ENCODE measurements at places on chromosomes 6 and 20.

DNA sequence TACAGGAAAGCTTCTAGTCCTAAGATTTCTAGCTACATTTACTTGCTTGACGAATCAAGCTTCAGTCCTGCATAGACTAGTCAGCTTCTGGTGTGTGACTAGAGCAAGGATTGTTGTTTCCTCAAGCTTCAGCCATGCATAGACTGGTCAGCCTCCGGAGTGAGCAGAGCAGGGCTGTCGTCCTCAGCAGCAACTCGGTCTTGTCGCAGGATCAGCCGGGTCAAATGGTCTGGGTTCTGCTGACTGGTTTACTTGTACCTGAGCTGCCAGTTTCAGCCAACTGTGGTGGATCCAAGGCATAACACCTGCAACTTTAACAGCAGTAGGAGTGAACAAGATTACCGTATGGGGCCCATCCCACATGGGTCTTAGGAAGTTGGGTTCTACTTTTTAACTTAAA, 10.8 kb upstream of the GMPR start:
- no peak for DNase-seq

DNA sequence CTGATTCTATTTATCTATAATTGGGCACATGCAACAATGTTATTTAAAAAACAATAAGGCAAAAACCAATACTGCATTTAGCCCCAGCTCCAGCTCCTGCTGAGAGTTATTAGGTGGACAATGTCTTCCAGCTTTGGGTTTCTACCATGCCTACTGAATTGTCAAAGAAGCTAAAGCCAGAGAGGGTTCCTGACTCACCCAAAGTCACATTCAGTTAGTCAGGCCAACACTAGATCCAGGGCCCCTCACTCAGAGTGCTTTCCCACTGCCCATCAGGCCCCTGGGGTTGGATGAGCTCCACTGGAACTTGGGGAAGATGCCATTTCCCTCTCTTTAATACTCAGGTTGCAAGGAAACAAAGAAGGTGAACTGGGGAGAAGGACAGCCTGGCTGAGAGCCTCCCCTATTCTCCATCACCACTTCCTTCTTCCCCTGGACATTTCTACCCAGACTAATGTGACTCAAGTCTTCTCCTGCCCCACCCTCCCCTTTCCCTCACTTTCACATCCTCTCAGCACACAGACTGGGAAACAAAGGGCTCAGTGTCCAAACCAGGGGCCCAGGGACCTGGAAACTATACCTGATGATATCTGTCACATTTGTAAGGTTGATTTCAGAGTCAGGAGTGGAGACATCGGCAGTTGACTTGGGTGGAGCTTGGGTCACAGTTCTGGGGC, 6.0 kb downstream of the TREM1 start:
- no peak for DNase-seq

DNA sequence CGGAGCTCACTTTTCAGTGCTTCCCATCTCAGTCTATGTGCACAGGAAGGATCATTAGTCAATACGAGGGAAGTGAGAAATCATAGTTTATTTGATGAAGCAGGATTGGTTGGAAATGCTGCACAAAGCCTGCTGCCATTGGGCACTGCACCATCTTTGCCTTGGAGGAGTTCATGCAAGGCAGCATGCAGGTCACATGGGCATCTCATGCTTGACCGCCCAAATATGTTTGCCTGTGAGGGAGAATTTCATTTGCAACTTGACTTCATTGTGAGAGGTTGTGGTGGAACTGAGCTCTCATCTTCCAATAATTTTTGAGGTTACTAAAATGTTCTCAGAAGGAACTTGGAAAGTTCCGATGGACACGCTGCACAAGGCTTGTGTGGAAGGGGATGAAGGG, 83.9 kb upstream of the SYNDIG1 start:
- no peak for DNase-seq

GRCh38 chr6:44071670-44072451, 55.4 kb downstream of the MRPL14 start:
- DNase-seq, result no peak

GRCh38 chr6:35678021-35678654, 10.6 kb downstream of the FKBP5 start:
- DNase-seq, result no peak

DNA sequence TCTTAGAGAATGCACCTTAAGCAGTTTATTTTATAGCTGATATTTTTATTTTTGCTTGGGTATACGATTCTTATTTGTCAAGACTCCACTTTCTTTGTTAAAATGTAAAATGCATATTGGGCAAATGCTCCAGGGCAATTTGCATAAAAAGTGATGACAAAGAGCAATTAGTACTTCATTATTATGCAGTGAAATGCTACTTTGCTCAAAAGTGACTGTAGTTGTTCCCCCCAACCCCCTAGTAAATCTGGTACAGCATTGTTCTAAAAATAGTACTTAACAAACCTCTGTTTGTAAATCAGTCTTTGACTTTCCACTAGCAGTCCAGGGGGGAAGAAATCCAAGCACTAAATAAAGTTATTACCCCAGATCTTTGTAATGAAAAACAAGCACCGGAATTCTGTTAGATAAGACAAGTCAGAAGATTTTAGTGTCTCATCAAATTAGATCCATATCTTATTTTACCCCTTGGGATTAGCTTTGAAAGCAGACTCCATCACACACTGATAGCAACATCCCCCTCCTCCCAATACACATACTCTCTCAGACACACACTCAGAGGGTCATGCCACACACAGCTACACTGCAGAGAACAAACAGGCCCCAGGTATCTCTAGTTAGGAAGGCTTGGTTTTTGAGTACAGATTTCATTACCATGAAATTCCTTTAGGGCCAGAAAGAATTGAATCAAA, 32.9 kb upstream of the BACH2 start:
- DNase-seq, result no peak

- DNase-seq, result no peak
Measured at GRCh38 chr20:23533161-23533560, 35.1 kb downstream of the CST9L start.
